ENCODE measurements at places on chromosomes 6 and 20. TPM values are rescaled to one million over a fixed set of nuclear protein-coding genes. Genes with fewer than 3 reads are reported as not detected.

UQCC2 gene
- 149 TPM for total RNA-seq

CST3 gene
- 232 TPM for total RNA-seq

THBS2 gene
- total RNA-seq: 171 TPM

MAFB gene
- total RNA-seq: not detected

DNA sequence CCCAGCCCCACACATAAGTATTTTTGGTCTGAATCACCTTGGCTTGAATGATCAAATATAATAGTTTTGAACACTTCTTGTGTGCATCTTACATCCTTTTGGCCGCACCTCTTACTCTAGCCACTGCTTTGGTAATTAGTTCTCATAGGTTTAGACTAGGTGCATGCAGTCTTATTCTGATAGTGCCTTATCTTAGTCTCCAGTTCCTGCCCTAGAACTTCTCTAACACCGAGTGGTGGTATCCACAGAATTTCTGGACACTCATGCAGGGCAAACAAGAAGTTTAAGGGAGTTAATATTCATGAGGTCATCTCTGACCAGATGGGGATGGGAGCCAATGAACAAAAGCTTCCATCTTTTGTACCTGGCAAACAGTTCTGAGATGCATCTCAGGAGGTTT, 77.5 kb upstream of the AKIRIN2 start:
- H3K27ac ChIP-seq: no peak overlapping the region
- no peaks in the 10 kb centered on the region for H3K4me1 ChIP-seq
- H3K27me3 ChIP-seq: peaks cover 12% of the 10 kb centered on the region
- no peak for DNase-seq

DNA sequence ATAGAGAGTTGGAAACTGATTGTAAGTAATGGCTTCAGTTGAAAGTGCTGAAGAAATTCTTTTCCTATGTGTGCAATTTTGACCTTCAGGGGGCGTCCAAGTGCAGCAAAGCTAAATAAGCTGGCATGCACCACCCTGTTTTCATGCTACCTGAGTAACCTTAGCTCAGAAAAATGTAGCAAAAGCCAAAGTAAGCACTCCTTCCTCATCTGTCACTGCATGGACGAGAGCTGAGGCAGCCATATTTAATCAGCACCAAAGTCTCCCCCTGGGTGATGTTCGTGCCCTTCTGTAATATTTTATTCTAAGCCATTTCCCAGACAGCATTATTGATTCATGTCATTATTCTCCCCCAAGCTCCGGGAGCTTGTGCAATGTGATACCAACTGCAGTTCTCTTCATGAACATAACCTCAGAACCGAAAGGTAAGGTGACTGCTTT, 123.1 kb downstream of the RPS12 start:
- H3K27me3 ChIP-seq: peaks cover 4% of the 10 kb centered on the region
- peak; percentile 8 for DNase-seq
- H3K27ac ChIP-seq: no peak overlapping the region

GRCh38 chr6:93746892-93747291, 327.5 kb upstream of the EPHA7 start:
- H3K4me1 ChIP-seq: no peaks in the 10 kb centered on the region
- DNase-seq: no peak
- no peak overlapping the region for H3K4me3 ChIP-seq
- no peaks in the 10 kb centered on the region for H3K27me3 ChIP-seq

- no peak for DNase-seq
- H3K36me3 ChIP-seq: no peaks in the 10 kb centered on the region
- peaks cover 44% of the 10 kb centered on the region for H3K4me1 ChIP-seq
- peak overlapping the region; percentile 93 for H3K4me3 ChIP-seq
- H3K27ac ChIP-seq: peak overlapping the region; percentile 98
- peaks cover 1% of the 10 kb centered on the region for H3K27me3 ChIP-seq
Measured at GRCh38 chr6:2990248-2990931, 9.3 kb upstream of the NQO2 start.

DNA sequence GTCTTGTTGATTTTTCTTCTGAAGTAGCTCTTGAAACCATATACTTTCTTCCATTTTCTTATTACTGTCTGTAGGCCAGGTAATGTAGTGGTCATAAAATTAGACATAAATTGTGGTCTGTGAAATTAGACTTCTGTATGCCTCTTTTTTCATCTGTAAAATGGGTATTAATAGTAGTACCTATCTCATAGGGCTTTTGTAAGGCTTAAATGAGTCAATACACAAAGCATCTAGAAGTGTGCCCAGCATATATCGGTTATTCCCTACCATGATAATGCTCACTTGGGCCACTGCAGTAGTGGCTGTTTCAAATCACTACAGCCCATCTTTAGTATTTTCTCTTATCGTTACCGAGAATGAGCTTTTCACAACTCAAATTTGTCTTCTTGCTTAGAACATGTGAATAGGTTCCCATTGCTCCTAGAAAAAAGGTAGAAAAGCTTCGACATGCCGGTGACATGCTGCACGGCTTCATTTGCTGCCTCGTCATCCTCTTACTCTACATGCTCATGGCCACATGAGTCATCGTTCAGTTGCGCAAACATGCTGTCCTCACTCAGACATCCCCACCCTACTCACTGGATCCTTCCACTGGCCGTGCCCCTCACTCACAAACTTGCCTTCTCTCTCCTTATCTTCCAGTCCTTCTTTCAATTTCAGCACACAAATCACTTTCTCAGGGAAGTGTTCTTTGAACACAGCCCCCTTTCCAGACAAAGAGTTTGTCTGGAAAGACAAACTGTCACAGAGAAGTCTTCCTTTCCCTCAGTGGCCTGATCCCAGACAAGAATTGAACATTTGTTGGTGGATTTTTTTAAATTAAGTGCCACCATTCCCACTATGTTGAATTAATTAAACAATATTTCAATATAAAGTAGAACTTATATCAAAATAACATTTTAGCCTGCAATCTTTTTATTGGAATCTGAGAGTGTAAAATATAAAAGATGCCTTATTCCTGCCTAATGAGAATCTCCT, 32.2 kb upstream of the ERVFRD-1 start:
- DNase-seq: peak; percentile 91
- peaks cover 47% of the 10 kb centered on the region for H3K4me1 ChIP-seq
- peak overlapping the region; percentile 54 for H3K4me3 ChIP-seq
- peak overlapping the region; percentile 88 for H3K27ac ChIP-seq

DNA sequence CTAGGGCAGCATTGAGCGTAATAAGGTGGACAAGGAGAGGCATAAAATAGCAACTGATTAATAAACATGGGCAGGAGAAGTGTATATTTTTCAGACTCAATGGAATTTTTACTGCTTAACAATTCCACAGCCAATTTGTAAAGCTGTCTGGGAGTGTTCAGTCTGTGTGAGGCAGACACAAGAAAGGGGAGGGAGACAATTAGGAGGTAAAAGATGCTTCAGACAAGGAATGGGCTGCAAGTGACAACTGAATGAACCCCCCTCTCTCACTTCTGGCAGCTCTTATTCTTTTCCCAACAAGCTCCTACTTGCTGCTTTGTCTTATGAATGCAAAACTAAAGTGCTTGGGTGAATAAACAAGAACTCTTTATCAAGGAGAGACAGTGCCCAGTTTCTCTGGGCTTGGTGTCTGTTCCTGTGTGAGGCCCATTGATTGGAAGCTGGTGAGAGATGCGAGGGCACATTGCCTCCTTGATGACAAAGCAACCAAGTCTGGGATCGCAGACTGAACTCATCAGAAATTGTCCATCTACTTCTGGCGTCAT, 575.3 kb downstream of the RNF144B start:
- no peak overlapping the region for H3K4me3 ChIP-seq
- H3K27me3 ChIP-seq: peaks cover 4% of the 10 kb centered on the region
- H3K36me3 ChIP-seq: 0 out of 2 replicates have a peak, but pooled peaks cover 4% of the 10 kb centered on the region
- DNase-seq: no peak
- no peaks in the 10 kb centered on the region for H3K4me1 ChIP-seq

- no peaks in the 10 kb centered on the region for H3K27me3 ChIP-seq
- H3K4me1 ChIP-seq: no peaks in the 10 kb centered on the region
- H3K27ac ChIP-seq: no peak overlapping the region
- DNase-seq: peak; percentile 8
Measured at GRCh38 chr6:84422380-84422968, 195.0 kb upstream of the CEP162 start.

DNA sequence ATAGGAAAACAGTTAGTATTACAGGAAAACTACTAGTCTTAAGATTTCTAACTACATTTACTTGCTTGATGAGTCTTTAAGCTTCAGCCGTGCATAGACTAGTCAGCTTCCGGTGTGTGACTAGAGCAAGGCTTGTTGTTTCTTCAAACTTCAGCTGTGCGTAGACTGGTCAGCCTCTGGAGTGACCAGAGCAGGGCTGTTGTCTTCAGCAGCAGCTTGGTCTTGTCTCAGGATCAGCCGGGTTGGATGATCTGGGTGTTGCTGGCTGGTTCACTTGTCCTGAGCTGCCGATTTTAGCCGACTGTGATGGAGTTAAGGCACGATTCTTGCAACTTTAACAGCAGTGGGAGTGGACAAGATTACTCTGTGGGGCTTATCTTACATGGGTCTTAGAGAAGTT, 44.7 kb downstream of the HLA-C start:
- peaks cover 8% of the 10 kb centered on the region for H3K4me1 ChIP-seq
- no peak overlapping the region for H3K4me3 ChIP-seq
- DNase-seq: no peak

GRCh38 chr6:170186941-170187668, 103.8 kb downstream of the DLL1 start:
- no peaks in the 10 kb centered on the region for H3K27me3 ChIP-seq
- DNase-seq: no peak
- H3K4me3 ChIP-seq: no peak overlapping the region
- peaks cover 17% of the 10 kb centered on the region for H3K36me3 ChIP-seq
- no peaks in the 10 kb centered on the region for H3K4me1 ChIP-seq
- H3K27ac ChIP-seq: no peak overlapping the region

- H3K36me3 ChIP-seq: no peaks in the 10 kb centered on the region
- DNase-seq: no peak
- no peaks in the 10 kb centered on the region for H3K27me3 ChIP-seq
- H3K4me3 ChIP-seq: no peak overlapping the region
- no peak overlapping the region for H3K27ac ChIP-seq
Measured at GRCh38 chr6:133958791-133959190, 5.8 kb downstream of the TBPL1 start.
